Suppressor macrophage treated with lipopolysaccharide for 1 hour (primary cell): ENCODE measurements at places on chromosomes 3 and 15.

DNA sequence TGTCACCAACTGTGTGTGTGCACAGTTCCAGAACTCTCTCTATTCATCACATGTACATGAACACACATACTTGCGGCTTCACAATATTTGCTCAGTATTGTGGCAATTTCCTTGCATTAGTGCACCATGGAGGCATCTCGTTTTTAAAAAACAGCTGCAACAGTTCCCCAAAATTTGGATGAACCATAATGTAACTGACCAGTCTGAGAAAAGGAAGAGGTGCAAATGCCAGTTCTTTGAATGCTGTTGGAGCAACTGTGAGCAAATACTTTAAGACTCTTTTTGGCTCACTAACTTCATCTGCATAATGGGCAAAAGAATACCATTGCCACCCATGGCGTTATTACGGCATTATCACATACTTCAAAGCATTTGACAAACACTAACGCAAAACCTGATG, 38.3 kb upstream of the PSMD6 start:
- DNase-seq, result no peak

DNA sequence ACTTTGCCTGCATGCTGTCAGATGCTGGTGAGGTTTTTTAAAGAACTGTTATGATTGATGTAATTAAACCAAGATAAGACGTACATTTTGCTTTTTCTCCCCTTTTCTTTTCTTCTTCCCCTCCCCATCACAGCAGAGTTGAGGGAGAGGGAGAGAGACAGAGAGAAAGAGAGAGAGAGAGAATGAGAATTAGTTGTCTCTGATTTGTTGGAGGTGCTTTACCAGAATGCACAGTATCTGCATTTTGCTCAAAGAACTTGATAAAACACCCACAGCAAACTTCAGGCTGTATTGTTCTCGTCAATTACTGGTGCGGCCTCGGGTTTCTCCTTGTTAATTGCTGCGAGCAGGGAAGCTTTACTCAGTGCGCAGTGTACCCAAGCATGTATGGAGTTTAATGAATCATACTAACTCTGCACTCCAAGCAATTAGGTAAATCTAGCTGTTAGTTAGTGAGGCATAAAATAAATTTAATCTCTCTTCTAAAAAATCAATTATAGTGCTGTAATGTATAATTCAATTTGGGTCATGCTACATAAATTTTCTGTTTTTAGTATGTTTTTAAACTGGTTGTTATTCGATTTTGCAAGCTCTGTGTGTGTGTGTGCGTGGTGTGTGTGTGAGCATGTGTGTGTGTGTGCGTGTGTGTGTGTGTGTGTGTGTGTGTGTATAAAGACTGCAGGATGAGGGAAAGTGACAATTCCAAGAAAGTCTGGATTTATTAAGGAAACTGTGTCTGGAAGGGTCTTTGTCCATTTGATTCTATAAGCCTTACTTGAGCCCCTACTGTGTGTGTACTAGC, 273.4 kb downstream of the TLE3 start:
- DNase-seq, result no peak

DNA sequence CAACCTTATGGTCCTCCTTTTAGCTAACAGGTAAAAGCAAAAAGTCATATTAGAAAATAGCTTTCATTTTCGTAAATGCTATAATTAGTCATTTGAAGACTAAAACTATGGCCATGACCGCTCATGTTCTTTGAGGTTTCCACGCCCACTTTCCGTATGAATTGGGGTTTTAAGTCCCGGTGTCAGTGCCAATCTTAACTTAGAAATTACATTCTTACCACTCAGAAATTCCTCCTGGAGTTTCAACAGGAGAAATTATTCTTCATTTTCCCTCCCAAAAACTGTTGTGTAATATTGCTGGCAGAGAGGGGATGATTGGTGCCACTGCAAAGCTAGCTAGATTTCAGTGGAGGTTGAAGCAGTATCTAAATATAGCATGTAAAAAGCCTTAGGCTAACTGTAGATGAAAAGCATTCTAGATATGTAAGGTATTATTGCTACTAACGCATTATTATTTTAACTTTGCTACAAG, 71.0 kb upstream of the MDFIC2 start:
- DNase-seq, result no peak

- no peak for DNase-seq
Observed at GRCh38 chr3:64220161-64220914, 4.9 kb downstream of the PRICKLE2 start.
